ENCODE measurements at places on chromosomes 3 and 15.
A peak's percentile ranks its signal among the peaks of the same experiment; 100 is the strongest.

GRCh38 chr3:120894316-120895057 is 13.5 kb upstream of the STXBP5L start:
- no peak for DNase-seq

GRCh38 chr3:14329842-14330241 is 72.6 kb upstream of the SLC6A6 start:
- no peak for DNase-seq

DNA sequence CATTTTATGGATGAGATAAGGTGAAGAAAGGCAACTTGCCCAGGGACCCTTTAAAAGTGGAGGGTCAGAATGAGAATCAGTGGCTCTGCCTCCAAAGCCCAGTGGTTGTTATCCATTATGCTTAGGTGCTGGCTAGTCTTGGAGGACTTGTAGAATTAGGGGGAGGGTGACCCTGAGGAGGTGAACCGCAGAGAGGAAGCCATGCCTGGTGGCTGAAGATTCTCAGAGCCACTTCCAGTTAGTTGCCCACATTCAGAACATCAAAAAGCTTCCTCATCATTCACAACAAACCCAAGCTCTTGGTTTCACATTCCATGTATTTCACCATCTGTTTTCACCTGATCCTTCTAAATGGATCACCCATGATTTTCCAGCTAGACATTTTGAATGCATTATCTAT is 11.2 kb downstream of the EBLN2 start:
- no peak for DNase-seq

DNA sequence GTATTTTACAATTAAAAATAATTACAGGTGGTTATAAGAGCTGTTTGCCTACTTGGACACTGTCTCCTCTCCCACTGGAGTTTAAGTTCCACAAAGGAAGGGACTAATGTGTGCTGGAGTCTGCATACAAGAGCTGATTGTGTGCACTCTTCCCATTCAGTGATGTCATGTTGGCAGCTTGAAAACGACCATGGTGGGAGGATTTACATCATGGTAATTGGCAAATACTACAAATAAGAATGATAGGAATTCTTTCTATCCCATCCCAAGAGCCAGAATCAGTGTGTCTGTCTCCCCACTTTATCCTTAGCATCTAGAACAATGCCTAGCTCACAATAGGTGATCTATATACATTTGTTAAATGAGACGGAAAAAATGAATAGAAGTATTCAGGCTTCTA is 14.1 kb downstream of the ITGA11 start:
- no peak for DNase-seq

DNA sequence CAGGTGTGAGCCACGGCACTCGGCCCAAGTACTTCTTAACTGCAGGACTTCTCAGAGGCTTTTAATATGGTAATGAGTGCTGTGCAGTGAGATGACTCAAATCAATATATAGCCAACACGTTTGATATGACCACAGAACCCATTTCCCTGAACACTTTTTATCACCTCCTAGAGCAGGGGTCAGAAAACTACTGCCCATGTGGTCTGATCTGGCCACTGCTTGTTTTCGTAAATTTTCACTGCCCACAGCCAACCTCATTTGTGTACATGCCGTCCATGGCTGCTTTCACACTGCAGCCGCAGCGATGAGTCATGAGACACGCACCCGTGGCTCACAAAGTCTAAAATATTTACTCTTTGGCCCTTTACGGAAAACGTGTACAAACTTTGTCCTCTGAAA is 179.2 kb downstream of the RORA start:
- DNase-seq: no peak

- DNase-seq: peak; percentile 86
Measured at GRCh38 chr3:138329127-138329983, at the start of gene NME9. Gene NME9 (minus strand): TSS chr3:138329851. CDS start chr3:138329335, 516 bp downstream.

DNA sequence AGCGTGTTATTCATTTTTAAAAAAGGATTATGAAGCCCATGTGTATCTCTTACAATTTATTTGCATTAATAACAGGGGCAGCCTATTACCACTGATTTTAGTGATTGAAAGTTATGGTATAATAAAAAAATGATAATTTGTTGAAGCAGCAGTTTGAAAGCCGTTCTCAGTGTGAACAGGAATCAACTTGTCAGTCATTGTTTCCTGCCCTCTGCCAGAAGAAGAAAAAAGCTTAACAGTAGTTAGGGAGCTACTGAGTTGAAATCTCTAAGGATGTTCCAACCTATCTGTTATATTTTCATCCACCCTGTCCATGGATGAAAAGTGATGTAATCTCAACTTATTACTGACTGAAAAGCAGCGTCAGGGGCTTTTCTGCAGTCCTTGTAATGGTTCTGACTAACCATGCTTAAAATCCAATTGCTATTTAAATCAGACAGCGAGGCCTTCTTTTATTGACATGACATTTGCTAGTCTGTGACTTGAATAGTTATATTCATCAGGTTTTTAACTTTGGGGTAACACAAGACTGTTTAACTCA is 486.7 kb downstream of the ROBO2 start:
- no peak for DNase-seq

DNA sequence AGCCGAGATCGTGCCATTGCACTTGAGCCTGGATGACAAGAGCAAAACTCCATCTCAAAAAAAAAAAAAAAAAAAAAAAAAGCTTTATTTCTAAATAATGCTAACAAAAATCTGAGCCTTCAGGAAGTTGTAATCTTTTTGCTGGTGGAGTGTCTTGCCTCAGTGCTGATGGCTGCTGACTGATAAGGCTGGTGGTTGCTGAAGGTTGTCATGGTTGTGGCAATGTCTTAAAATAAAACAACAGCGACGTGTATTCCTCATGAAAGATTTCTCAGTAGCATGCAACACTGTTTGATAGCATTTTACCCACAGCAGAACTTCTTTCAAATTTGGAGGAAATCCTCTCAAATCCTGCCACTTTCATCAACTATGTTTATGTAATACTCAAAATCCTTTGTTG is 77.4 kb upstream of the PTPRG start:
- DNase-seq: no peak

GRCh38 chr3:110881069-110881468 is 190.5 kb upstream of the NECTIN3 start:
- no peak for DNase-seq

DNA sequence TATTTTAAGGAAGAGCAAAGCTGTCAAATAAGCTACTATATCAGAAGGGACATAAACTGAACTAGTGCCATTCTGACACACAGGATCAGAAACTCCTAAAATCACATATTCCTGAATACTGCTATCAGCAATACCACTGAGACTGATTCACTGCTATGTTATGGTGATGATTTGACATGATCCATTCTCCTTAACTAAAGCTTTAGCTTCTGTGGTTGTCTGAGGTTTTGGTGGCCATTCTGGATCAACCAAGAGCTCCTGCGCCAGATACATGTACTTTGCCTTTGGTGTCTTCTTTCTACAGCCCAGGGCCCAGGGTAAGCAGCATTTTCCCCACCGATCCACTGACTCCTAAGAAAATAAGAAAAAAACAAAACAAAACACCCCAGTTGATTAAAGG is 6.7 kb upstream of the GP5 start:
- DNase-seq: no peak

GRCh38 chr3:42539871-42540714 is 37.6 kb downstream of the VIPR1 start:
- peak; percentile 63 for DNase-seq

DNA sequence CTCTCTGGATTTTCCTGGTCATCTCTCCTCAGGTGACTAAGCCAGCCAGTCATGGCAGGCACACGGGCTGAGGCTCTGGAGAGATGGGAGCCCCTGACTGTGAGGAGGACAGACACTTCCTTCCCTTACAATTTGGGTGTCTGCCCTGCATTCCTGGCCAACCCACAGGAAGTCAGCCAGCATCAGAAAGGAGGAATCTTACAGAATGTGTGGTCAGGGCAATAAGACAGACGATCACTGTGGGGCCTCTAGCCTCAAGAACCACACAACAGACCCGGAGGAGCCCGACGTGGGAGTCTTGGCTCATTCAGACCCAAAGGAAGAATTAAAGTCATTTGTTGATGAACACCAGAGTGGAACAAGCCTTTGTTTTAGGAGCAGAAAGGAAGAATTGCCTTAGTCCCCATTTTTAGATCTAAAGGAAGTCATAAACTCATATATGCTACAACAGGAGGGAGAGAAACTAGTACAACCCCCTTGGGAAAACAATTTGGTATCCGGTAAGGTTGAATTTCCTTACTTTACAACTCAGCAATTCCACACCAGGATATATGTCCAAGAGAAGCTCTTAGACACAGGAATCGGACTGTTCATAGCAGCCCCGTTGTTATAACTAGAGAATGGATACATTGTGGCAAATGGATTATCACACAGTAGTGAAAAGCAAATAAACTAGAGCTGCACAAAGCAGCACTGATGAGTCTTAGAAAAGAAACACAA is 62.2 kb downstream of the ABTB1 start:
- DNase-seq: no peak

- DNase-seq: no peak
Measured at GRCh38 chr3:50338965-50339364, 1.7 kb downstream of the RASSF1 start.

DNA sequence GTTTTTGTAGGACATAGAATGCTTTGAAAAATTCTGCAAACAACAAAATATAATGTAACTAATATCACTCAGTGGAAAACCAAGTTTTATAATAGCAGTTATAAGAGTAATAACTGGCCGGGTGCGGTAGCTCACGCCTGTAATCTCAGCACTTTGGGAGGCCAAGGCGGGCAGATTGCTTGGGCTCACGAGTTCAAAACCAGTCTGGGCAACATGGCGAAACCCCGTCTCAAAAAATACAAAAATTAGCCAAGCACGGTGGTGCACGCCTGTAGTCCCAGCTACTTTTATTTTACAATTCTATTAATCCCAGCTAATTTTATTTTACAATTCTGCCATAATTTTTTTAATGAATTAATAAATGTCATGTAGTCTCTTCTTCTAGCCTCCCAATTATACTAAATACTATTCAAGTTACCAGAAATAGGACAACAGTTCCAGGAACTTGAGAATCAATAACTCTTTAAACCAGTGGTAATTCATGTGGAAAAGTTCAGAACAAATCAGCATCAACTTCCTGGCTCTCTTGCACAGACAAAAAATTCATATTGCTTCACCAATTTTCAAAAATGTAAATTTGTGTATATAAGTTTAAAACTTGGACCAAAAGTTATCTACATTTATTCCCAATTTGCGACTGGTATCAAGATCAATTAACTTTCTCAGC is 2.2 kb downstream of the DENND4A start:
- DNase-seq: no peak

DNA sequence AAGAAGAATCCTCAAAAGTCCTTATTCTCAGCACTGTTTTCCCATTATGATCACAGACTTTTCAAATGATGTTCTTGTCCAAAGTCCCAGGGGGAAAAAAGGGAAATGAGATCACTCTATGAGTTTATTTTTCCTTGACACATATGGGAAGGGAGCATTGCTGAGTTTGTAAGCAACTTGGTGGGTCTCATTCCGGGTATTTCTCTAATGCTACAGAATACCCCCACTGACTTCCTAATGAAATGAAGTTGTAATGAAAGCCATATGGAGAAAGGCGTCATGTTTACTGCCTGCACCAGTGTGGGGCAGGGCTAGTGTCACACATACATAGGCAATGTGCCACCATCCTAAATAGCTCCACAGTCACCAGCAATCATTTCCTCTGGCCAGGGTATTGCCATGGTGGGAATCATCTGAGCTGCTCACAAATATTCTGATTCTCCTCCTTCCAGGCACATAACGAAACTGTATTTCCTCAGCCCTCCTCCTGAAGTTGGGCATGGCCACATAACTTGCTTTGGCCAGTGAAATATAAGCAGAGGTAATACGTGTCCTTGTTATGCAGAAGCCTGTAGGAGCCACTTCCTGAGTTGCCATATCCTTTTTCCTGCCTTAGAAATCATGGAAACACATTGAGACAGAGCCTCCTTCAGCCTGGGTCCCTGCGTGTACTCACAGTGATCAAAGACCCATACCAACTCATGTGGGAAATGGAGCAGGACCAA is 41.0 kb upstream of the C15orf61 start:
- DNase-seq: no peak

DNA sequence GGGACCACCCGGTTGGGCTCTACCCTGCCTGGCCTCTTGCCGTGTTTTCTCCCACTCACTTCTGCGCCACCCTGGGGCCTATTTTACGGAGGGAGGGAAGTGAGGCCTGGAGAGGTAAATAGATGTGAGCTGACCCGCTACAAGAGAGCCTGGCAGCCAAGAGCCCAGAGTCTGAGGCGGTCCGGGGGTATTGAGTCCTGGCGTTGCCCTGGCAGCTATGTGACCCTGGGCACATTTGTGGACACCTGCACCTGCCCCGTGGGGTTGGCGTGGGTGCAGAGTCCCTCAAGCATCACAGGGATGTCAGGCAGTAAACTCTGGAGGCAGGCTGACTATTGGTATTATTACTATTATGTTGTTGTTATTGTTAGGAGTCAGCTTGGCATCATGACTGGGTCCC is 85.7 kb downstream of the FBLN2 start:
- DNase-seq: no peak

GRCh38 chr3:129398803-129399144 is 29.7 kb downstream of the EFCAB12 start:
- no peak for DNase-seq

DNA sequence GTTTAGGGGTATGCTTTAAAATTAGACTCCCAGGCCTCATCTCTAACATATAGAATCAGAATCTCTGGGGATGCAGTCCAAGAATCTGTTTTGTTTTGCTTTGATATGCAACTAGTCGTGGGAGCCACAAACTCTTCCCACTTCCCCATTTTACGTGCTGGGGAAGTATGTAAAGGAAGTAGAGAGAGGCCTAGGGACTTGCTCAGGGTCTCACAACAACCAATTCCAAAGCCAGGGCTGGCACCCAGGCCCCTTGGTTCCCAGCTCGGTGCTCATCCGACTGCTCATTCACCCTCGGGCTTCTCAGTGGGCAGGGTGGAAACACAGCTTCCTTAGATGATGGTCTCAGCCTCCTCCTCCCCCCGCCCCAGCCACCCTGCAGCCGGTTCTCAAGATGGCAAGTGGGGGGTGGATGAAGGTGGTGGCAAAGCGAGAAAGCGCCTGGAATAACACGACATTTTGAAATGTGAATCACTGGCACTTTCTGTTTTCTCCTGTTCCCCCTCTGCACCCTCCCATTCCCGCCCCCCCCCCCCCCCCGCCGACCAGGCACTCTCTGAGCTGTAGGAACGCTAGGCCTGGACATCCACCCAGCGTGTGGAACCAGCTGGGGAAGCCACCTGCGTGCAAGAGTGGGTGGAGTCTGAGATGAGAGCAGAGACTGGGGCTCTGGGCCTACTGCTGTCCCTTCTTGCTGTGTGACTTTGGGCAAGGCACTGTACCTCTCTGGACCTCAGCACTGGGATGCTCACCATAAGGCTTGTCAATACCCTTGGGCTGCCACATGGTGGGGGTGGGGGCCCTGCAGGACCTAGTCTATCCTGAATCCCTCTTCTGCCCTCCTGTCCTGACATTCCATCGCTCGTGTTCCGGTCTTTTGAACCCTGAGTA is 214.5 kb downstream of the RPLP1 start:
- DNase-seq: no peak

Measured in effector CD4-positive, alpha-beta T cell (primary cell).